ENCODE measurements at places on chromosomes 6 and 20.

DNA sequence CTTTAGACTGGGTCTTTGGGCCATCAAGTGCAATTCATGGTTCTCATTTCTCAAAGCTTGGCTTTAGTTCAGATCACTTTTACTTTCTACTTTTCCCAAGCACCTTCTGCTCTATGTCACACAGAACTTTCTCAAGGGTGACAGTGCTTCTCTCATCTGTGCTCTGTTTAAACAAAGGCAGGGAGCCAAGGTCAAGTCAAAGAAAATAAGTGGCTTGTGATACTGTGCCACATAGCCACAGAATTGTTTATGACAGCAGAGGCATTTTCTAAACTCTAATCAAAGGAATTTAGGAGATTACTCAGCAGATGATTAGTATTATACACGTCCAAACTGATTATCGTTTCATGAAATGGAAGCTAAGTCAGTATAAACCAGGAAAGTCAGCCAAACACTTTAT, 348.0 kb downstream of the HDGFL1 start:
- DNase-seq = no peak

GRCh38 chr6:4153514-4153985, 18.2 kb upstream of the ECI2 start:
- DNase-seq = no peak

DNA sequence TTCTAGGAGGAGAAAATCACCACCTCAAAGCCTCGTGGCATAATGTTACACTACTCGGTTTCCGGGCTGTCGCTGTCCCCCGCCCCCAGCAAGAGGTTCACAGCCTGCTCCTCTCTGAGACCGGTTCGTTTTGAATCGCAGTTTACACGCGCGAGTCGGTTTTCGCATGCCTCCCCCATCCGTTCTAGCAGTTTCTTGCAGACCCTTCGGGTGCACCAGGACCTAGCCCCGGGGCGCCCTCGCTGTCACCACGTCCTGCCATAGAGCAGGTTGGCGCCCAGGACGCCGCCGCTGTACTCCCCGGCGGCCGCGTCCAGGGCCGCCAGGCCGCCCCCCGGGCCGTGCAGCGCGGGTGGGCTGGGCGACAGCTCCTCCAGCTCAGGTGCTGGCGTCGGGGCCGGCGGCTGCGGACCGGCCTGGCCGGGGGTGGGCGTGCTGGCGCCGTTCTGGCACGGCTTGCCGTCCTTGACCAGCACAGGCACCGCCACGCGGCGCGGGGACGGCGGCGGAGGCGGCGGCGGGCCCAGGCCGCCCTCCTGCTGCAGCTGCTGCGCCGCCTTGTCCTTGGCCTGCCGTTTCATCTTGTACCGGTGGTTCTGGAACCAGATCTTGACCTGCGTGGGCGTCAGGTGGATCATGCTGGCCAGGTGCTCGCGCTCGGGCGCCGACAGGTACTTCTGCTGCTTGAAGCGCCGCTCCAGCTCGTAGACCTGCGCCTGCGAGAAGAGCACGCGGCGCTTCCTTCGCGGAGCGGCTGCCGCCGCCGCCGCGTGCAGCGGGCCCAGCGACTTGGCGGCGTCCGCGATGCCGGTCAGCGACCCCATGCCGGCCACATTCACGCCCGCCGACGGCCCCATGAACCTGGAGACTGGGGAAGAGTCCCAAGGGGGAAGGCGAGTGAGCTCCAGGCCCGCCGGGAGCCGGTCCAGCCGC, 1.4 kb downstream of the NKX2-4 start:
- peak; percentile 25 for DNase-seq

- peak; percentile 18 for DNase-seq
Measured at GRCh38 chr20:2524709-2525506, 11.5 kb upstream of the TMC2 start.

- DNase-seq = no peak
Measured at GRCh38 chr6:12955956-12956355, 239.4 kb downstream of the PHACTR1 start.

GRCh38 chr6:320351-321157, 28.3 kb downstream of the DUSP22 start:
- no peak for DNase-seq

Data from mammary epithelial cell (primary cell).